ENCODE measurements at places on chromosomes 6 and 20. TPM values are rescaled to one million over a fixed set of nuclear protein-coding genes. Genes with fewer than 3 reads are reported as not detected.

DNA sequence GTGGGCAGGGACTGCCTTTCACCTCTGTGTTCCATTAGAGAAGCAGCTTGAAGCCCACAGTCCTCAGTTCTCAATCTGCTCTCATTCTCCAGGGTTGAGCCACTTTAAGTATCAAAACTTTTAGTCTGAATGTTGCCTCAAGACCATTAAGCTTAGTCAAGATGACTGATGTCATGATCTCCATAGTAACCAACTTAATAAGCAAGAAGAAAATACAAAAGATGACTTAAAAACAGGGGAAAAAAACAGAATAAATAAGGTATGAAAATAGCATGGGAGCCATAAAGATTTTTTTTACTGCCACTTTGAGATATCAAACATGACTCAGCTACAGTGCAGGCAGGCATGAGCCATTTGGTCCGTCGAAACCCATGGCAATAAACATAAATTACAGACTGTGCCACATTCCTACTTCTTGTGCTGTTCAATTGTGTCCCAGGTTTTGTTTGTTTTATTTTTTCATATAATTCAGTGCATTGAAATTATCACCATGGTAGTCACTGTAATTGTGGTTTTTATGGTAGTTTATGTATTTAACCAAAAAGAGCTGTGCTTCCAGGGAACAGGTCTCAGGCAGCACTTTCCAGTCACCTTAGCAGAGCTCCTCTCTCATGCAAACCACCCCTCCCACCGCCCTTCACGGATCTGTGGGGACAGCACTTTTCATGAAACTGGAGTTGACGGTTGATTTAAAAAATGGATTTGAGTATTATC, 156.5 kb upstream of the INSM1 start:
- DNase-seq, result no peak

DNA sequence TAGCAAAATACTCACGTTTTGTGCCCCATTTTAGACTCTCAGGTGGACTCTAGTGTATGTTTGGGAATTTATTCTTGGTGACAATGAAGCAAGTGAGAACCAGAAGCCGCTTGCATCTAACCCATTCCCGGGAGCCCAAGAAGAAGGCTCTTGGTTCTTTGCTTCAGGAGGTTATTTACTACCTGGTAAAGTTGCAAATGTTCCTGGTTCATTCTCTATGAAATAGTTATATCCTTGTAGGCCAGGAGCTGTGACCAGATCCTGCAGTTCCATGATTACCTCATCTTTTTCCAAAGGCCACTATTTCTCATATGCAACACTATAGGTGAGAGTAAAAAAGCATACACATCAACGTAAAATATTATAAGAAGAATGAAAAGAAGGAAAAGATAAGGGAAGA, 60.9 kb upstream of the FABP7 start:
- no peak for DNase-seq

DNA sequence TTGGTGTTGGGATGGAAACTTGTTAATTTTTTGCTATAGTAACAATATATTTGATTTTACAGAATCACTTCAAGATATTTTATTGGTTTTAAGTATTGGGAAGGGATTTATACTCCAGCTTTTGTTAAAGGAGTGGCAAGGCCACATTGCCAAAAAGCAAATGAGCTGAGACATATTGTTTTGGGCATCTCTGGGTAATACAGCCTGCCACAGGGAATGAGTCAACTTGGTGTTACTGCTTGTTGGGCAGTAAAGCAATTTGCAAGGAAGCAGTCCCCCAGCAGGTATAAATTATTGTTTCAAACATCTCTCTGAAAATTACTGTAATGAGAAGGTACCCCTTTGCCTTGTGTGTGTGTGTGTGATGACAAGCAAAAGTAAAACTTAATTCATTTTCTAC, 868.3 kb upstream of the FLRT3 start:
- no peak for DNase-seq

GRCh38 chr6:165272585-165272984, 36.8 kb downstream of the C6orf118 start:
- no peak for DNase-seq

DNA sequence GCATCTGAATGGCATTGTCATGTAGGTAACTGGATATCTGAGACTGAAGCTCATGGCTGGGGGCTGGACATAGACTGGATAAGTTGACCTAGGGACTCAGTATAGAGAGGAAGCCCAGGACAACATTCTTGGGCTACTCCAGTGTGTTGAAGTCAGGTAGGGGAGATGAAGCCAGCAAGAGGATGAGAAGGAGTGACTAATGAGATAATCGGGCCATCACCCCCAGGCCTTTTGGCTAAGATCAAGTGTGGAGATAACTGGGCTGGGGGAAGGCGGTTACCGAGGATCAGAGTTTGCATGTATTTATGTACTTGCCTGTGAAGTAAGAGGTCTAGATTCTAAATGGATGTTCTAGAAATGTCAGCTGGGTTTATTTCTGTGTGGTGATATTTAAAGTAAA, 73.4 kb downstream of the ELOVL2 start:
- DNase-seq, result no peak

GRCh38 chr6:156985309-156985708, 208.1 kb downstream of the ARID1B start:
- DNase-seq, result no peak

DNA sequence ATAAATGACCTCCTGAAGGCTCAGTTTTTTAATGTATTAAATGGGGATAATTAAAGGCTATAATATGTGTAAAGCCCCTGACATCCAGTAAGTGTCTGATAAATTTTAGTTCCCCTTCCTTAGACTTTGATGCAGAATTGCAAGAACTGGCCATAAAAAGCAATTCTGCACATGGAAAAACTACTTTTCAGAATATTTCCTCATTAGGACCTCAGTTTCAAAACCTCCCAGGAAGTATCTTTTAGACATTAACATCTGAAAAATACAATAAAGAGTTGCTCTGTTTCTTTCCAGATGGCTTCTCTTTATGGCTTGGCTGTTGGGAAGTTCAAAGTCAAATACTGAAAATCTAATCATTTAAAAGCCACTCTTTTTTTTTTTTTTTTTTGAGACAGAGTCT, 106.3 kb upstream of the ZNF217 start:
- no peak for DNase-seq

DNA sequence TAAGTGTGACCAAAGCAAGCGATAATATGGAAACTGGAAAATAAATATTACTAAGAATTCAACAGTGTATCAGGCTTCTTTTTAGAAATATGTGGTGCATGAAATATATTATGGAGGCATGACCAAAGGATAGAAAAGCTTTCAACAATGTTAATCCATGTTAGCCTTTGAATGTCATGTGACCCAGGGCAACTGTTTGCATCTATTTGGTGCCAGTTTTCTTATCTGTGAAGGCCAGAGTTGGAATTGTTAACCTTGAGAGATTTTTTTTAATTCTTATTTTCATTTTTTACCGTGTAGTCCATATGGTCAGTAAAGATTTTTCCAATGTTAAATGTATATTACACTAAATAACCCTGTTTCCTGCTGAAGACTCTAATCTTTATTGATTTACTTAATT, 411.1 kb downstream of the BCKDHB start:
- no peak for DNase-seq

GRCh38 chr6:144006736-144007477, 1.2 kb downstream of the PLAGL1 start:
- DNase-seq, result no peak

- no peak for DNase-seq
These were observed 293.9 kb downstream of the QKI start for GRCh38 chr6:163708466-163708865.

GRCh38 chr20:38604873-38605303, 3.3 kb downstream of the ARHGAP40 start:
- no peak for DNase-seq

GRCh38 chr20:58891718-58892140, 39.2 kb downstream of the GNAS start:
- peak; percentile 58 for DNase-seq

- no peak for DNase-seq
These were observed 584.1 kb downstream of the MAFB start for GRCh38 chr20:40104959-40105358.

DNA sequence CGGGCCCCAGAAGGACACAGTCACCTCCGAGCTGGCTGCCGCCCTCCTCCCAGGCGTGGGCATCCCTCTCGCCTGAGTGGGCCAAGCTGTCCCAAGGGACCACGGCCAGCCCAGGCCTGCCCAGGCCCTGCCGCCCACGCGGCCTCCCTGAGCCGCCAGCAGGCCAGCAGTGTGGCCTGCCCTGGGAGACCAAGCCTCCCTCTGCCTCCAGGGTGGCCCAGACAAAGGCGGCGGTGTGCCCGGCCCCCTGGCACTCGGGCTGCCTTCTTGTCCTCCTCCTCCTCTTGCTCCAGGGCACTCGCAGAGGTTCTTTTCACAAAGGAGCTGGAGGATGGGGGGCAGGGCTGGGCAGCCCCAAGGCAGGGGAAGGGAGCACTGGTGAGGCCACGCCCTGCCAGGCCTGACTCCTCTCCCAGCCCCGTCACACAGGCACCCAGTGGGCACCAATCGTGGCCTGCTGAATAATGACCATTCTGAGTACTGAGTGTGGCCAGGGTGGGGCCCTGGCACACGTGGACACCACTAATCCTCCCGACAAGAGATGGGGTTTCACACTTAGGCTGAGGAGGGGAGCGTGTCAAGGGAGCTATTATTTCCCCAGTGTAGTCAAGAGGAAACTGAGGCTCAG, 25.3 kb downstream of the NOL4L start:
- no peak for DNase-seq

DNA sequence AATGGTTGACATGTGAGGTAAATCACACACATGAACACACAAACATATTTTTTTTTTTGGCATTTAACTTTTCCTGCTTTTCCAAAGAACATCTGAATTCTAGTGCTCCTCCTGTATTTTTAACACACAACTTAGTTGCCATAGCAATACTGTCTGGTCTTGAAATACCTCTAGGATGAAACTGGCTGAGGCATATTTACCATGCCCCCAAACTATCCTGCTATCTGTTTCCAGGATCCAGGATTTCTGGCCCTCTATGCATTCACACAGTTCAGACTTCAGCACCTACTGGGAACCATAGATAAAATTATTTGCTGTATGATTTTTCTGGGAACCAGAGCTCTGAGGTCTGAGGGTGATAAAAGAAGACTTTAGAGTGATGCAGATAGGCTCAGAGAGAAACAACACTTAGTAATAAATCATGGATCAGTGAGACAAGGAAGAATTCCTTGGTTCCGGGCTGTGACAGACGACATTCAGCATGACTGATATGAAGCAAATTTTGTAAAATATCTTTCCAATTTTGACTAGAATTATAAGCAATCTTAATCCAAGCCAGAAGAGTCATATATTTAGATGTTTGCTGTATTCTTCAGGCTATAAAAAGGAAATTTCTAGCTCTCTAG, 359.7 kb downstream of the BTBD9 start:
- no peak for DNase-seq

DNA sequence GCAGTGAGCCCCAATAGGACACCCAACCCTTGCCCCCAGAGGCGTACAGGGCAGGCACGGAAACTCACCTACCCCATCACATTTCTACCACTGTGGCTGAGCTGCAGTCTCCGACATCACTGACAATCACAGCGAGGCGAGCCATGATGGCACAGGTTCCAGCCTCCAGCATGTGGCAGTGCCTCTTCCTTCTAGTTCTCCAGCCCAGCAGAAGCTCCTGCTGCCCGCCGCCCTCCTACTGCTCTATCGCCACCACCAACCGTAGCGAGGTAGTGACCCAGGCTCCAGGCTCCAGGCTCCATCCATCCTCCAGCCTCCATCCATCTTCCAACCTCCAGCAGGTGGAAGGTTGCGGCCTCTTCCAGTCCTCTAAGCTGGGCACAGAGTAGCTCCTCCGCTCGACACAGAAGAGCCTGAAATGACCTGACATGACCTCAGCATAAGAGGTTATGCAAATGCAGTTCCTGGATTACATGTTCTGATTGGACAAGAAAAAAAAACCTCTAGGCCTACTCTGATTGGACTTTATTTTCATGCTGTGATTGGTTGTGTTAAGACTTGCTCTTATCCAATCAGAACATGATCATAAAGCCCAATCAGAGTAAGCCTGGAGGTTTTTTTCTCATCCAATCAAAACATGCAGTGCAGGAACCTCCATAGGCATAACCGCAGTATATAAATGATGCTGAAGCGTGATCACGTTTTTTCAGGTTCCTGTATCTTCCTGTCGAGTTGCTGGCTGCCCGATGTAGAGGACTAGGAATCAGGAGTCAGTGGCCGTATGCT, 438.9 kb upstream of the ZNF337 start:
- no peak for DNase-seq

GRCh38 chr20:52003415-52003814, 188.2 kb downstream of the ZFP64 start:
- DNase-seq, result no peak

DNA sequence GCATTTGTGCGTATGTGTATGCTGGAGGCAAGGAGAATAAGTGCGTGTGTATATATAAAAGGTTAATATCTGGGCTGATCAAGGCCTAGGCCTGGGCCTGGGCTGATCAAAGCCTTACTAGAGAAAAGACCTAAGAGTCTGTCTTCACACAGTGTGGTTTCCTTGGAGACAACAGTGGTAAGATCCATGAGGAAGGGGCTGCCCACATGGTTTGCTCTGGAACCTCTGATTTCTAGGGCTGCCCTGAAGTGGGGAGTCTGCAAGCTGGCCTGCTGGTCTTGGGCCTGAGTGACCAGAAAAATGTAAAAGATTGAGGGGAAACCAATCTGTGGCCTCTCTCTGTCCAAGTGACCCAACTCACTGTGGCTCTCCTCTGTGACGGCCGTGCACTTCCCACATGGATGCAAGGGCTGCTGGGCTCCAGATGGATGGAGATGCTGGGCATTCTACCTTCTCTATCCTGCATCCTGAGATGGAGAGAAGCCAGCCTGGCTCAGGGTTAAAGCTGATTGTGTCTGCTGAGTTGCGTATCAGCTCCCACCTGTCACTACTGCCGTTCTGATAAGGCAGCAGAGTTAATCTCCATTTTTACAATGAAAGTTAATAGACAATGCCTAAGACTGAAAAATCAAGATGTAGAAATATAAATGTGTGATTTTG, 90.3 kb upstream of the NXT1 start:
- no peak for DNase-seq

DNA sequence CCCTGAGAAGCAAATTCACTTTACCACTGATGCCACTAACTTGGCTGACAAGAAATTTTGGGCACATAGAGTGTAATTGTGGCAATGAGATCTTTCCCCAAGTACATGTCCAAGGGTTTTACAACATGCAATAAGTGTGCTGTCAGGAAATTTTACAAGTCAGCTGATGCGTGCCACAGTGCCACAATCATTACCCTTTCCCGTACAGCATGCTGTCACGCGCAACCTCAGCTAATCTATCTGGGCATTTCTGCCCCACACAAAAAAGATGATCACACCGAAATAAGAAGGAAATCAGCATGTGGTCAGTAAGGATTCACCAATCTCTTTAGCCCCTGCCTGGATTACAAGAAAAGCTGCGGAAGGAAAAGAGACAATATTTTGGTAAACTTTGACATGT, 163.6 kb upstream of the PREP start:
- no peak for DNase-seq

Gene DEFB132
- not detected for total RNA-seq

Gene TRIM40
- total RNA-seq, result 10.9 TPM

Gene MOXD1
- 1.2 TPM for total RNA-seq

Gene FAM209A
- not detected for total RNA-seq

Gene FOXA2
- total RNA-seq, result 4.7 TPM

Gene NFATC2
- total RNA-seq, result 15.5 TPM

Gene NRN1
- not detected for total RNA-seq
